Stimulated activated CD4-positive, alpha-beta T cell treated with anti-CD3 and anti-CD28 coated beads, Interleukin-2, amount 100 ng/mL, for 24 hours (primary cell): ENCODE measurements at places on chromosomes 6 and 20.

GRCh38 chr6:110965629-110966229 lies 7.2 kb downstream of the GTF3C6 start:
- DNase-seq, result no peak

- no peak for DNase-seq
Observed at GRCh38 chr6:131754715-131755567, 44.1 kb upstream of the CTAGE9 start.

DNA sequence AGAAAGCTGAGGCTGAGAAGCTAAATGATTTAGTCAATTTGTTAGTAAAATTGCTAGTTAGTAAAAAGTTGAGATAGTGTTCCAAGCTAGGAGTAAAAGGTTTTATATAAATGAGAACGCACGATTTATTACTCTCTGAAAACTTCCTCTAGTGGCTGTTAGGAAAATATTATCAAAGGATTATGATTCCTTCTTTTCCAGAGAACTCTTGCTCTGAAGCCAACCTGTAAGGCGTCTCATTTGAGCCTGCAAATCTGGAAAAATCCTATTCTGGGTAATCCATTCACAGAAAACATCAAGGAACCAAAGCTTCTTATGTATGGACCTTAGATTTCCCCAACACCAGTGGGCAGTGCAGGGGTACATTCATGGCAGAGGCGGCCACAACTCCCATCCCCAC lies 252.7 kb downstream of the SOD2 start:
- DNase-seq, result no peak

DNA sequence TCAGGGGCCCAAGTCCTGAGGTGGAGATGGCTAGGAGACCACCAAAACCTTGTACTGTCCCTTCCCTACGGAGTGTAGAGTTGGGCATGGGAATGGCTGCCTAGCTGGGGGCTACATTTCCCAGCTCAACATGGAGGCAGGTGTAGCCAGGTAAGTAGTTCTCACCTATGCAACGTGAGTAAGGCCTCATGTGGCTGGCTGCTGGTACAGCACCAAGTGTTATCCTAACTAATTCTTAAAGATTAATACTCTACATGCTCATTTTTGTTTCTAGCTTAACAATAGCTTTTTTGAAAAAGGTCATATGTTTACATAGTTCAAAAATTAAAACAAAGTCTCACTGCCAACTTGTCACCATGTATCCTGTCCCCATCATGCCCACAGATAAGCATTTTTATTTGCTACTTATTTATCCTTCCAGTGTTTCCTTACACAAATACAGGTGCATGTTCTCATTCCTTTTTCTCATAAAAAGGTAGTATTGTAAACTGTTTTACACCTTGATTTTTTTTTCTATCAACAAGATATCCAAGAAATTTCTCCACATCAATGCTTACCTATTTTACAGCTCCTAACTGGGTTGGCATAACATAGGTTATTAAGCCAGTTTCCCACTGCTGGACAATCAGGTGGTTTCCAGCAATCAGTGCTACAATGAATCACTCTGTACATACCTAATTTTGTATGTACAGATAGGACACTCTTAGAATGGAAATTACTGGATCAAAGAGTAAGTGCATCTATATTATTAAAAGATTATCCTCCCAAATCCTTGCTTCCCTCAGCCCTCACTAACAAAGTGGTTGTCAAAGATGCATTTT lies 25.5 kb downstream of the ABHD12 start:
- DNase-seq, result no peak

- DNase-seq, result no peak
Observed at GRCh38 chr6:134574491-134574890, 256.6 kb upstream of the SGK1 start.

GRCh38 chr20:34301587-34302311 lies 1.4 kb downstream of the AHCY start:
- no peak for DNase-seq
